ENCODE measurements at places on chromosomes 12 and 14. TPM values are rescaled to one million over a fixed set of nuclear protein-coding genes. Genes with fewer than 3 reads are reported as not detected.

Gene GALNT9
- total RNA-seq, result not detected

Gene HAL
- total RNA-seq, result 168 TPM

Gene CFAP54
- total RNA-seq, result 0.12 TPM

Gene KLHL33
- 0.07 TPM for total RNA-seq

DNA sequence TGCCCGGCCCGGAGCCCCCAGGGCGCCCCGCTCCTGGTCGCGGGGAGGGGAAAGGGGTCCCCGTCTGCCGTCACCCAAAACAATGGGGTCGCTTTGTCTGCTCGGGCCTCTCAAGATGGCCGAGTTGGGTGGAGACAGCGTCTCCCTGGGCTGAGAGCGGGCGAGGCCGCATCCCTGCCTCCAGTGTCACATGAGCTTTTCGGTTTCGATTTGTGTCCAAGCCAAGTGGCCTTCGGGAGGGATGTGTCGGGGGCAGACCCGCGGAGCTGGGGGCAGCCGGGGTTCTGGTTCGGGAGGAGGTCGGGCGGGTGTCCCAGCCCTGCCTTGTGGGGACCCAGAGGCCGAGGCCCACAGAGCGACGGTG is 790 bp downstream of the DYNC1H1 start:
- DNase-seq, result peak; percentile 76

DNA sequence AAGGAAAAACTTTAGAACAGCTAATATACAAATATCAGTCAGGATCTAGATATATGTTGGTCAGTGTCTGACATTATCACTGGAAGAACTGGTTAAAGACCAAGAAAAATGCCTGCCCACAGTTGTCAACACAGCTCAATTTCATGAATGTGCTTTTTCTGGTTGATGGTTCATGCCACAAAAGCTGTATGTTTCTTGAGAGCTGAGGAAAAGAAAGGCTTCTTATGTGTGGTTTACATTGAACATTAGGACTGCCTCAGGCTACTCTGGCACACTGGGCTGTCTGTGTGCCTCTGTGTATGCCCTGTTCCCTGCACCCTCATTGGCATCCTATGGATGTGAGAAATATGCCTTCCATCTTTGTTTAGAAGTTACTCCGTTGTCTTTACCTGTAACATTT is 218.8 kb upstream of the RGS6 start:
- no peak for DNase-seq

DNA sequence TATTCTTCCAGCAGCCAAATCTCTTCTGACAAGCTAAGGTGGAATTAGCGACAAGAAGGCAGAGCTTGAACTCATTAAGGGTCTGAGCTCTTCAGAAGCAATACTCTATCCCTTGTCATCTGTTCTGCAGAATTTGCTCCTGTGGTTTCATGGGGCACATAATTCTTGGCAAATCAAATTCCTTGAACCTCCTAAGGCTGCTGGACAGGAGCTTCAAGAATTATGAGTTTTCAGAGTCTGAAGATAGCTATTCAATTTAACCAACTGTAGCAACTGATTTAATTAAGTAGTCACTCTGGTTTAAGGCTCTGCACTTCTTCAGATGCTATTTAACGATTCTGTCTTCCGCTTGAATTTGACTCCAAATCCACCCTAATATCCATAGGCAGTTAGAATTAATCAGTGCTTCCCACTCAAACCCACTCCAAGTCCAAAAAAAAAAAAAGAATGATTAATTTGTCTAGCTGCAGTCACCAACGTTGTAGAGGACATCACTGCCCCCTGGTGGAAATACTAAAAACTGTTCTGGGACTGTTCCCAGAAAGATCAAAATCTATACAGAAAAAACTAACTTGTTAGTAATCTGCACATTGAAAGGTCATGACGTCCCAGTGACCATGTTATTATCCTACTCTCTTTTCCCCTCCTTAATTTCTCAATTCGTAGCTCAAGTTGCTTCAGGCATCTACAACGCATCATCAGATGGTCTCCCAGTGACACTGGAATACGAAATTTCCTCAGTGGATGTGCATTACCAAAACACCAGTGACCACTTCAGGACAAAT is 169.9 kb downstream of the KIF21A start:
- DNase-seq, result no peak

GRCh38 chr14:96055065-96055752 is 16.0 kb downstream of the C14orf132 start:
- no peak for DNase-seq

DNA sequence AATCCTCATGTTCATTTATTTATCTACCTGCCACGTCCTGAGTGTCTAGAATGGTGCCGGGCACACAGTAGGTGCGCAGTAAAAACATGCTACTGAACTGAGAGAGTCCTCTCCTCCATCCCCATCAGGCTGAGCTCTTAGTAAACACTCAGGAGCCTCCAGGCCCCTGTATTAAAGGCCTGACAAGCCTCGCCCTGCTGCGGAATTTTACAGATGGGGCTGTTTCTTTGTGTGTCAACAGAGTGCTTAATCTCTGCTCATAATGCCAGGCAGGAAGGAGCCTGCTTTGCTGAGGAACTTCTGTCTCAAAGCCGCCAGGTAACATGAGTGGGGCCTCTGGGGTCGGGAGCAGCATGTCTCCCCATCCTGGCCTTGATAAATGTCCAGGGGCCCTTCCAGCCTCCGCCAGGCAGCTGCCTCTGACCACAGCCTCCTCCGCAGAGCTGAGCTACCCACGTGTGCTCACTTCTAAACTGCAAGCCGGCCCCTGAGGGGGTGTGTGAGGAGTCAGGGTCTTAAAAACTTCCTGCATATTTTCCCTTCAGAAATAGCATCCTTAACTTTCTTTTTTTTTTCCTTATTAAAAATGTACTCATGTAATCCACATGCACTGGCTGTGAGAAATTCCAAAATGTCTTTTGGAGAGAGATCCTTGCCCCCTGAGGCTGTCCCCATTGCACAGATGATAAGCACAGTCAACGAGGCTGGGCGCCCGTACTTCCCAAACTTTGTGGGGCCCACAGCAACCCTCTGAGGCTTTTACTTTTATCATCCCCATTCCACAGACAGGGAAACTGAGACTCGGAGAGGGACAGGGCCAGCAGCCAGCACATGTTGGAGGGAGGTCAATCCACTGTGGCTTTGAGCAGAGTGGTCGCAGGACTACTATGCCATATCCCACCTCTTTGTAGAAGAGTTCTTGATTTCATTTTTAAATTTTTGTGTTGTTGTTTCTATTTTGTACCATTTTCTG is 116.0 kb upstream of the NCOR2 start:
- no peak for DNase-seq

- no peak for DNase-seq
Measured at GRCh38 chr12:84604551-84604950, 308.0 kb downstream of the SLC6A15 start.

GRCh38 chr12:62655666-62656151 is 189.1 kb downstream of the MON2 start:
- no peak for DNase-seq

DNA sequence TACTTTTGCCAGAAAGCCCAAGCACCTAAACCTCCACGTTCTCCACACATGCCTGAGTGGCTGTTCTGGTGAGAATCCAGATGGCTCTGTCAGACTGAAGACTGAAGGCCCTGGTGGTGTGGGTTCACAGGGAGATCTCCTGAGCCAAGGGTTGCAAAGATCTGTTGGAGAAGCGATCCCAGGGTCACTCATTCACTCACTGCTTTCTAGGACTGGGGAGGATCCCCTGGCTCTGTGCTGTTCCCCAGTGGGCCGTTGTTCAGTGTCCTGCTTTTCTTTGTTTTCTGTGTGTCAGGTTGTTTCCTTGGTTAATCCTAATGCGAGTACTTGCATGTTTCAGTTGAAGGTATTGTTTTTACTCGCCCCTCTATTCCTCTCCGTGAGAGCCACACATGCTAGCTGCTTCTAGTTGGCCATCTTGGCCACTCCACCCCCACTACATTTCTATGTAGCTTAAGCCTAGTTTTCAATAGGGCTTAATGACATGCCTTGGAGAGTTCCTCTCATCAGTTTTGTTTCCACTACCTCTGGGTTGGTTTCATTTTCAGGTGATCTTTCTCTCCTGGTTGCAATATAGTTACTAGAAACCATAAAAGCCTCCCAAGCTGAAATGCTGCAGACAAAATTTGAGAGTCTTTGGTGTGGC is 144.5 kb upstream of the SLC38A2 start:
- DNase-seq, result no peak

DNA sequence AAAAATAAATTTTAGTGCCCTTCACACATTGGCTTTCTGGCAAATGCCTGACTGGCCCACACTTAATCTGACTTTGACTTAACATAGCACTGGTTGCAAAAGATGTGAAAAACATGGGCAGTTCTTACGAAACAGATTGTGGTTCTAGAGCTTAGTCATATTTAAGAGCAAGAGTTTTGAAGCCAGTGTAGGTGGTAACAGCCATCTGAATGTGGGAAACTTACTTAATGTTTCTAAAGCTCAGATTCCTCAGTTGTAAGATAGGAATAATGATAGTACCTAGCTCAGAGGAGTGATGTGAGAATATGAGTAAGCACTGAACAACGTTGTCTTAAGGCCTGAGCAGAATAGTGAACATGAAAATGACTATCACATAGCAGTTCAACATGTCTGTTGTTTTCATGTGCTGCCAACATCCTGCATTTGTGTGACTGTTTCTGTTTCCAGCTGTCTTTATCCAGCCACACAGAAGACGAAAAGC is 262.7 kb downstream of the SYT1 start:
- no peak for DNase-seq

GRCh38 chr14:30884901-30885300 is 10.5 kb downstream of the COCH start:
- no peak for DNase-seq

DNA sequence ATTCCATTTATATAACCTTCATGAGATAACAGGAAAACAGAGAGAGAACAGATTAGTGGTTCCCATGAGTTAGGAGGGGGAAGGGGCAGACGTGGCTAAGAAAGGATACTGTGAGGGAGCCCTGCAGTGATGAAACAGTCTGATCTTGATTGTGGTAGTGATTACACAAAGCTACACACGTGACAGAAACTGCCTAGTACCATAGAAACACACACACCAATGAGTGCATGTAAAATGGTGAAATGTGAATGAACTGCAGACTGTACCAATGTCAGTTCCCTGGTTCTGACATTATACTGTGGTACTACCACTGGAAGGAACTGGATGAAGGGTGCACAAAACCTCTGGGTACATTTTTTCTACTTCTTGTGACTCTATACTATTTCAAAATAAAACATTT is 36.9 kb downstream of the NRDE2 start:
- DNase-seq, result no peak

- no peak for DNase-seq
Measured at GRCh38 chr12:86194721-86195120, 61.5 kb downstream of the MGAT4C start.

DNA sequence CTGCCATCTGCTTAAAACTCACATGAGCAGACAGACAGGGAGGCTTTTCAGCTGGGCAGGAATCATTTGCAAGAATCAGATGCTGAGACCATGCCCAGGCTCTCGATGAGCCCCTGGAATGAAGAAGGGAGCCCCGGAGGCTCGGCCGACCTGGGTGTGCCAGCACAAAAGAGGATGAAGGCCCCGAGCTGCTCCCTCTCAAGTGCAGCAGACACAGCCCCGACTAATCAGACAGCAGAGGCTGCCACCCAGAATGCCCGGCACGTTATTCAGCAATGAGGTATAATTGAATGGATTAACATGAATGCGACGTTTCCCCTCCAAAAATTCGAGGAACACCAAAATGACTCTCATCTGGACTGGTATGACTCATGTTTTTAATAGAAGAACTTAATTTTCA is 58.9 kb downstream of the BCL11B start:
- DNase-seq, result no peak

GRCh38 chr12:49647827-49648711 is 24.7 kb downstream of the PRPF40B start:
- DNase-seq, result no peak

DNA sequence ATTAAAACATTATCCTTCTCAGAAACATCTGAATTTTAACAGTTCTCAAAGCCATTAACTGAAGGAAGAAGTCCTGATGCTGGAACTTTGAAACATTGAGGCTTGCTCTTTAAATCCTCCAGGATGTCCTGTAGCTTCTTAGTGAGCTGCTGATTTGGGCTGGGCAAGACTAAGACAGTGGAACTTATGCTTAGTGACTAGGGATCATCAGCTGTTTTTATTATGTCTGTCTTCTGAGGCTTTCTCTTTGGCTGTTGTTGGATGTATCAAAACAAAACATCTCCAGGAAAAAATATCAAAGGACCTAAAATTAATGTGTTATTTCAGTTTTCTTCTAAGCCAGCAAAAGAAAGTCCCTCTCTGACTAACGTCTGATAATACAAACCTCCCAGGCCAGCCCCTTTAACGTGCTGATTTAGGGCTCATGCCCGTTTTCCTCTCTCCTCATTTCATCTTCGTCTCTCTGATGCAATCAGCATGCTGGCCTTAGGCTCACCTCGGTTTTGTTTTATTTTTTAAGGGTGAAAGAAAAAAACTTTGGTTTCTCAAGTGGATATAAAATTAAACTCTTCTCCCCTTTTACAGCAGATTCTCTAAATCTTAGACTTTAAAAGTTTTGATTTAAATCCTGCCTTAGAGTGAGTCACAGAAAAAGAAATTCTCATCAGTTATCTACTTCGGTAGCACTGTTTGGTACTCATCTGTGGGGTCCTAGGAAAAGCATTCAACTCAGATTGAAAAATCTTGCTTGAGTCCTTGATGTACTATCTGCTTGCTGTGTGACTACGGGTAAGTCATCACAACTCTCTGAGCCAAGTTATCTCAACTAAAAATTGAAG is 106.2 kb upstream of the CCDC91 start:
- DNase-seq, result no peak

DNA sequence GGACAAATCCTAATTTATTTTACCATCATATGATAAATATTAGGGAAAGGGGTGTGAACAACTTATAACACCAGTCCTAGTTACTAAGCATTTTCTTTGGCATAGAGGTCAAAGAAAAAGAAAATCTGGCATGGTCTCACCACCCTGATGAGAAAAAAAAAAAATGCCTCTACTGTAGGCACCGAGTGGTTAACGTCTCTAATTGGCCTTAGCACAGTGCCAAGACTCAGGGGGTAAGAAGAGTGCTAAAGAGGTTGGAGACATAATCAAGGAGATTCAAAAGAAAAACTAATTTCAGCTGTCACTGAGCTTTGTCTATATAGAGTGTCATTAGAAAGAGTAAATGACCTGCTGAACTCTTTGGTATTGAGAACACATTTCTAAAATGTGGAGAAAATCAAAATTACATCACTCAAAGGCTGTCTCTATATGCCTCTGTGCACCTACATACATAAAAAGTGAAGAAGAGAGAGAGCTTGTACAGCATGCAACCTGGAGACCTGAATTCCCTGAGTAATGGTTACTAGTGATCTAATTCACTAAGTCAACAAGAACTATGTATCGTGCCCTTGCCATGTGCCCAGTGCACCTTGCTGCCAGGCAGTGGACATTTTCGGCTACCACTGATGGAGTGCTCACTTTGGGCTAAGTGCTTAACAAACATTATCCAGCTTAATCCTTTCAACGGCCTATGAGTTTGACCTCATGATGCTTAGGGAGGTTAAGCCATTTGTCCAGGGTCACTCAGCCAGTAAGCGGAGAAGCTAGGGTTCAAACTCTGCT is 113.8 kb upstream of the G2E3 start:
- DNase-seq, result no peak

GRCh38 chr12:85866986-85867776 is 6.9 kb upstream of the NTS start:
- DNase-seq, result no peak

- no peak for DNase-seq
Measured at GRCh38 chr14:55721353-55721752, 141.3 kb downstream of the KTN1 start.

Measured in right lobe of liver (tissue), 6 donors.